ENCODE measurements at places on chromosomes 6 and 20.

GRCh38 chr6:47009583-47009982 lies 32.5 kb downstream of the ADGRF1 start:
- DNase-seq, result no peak

- peak; percentile 58 for DNase-seq
Observed at GRCh38 chr20:35286077-35286898, 1.7 kb upstream of the EIF6 start.

GRCh38 chr6:35050757-35051330 lies 90.3 kb downstream of the TCP11 start:
- no peak for DNase-seq

DNA sequence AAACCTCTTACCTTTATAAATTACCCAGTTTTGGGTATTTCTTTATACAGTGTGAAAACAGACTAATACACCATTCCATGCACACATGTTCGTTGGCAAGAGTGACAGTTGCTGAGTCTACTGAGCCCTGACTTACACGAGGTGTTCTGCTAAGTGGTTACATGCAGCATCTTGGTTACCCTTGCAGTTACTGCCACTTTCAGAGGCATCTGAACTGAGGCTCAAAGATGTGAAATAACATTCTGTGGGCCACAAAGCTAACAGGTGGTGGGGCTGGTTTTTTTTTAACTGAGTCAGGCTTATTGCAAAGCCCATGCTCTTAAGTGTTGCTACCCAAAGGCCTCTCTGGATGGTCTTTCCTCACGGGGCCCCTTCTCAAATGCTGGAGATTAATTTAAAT lies 54.4 kb upstream of the GTSF1L start:
- no peak for DNase-seq

DNA sequence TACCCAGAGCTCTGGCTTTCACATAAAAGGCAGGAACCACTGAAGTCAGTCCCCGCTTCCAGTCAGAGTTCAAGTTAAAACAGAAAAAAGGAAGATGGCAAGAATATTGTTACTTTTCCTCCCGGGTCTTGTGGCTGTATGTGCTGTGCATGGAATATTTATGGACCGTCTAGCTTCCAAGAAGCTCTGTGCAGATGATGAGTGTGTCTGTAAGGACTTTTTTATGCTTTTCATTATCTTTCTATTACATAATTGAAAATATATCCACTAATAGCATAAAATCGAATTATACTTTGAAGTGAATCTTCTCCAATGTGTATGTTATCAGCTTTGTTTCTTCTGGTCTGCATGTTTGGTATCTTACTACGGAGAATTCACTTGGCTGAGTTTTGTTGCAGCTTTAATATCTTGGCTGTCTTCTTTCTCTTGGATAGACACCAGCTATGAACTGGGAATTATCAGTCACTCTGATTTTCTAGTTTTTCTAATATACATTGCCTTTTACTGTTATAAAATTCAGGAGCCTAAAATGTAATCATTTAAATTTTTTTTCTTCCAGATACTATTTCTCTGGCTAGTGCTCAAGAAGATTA lies at the start of gene OTOR:
Gene OTOR, plus strand, starts transcription at position 51 of the 593 bp plus-strand sequence. Its CDS starts 44 bp downstream, at position 95.
- DNase-seq, result no peak

DNA sequence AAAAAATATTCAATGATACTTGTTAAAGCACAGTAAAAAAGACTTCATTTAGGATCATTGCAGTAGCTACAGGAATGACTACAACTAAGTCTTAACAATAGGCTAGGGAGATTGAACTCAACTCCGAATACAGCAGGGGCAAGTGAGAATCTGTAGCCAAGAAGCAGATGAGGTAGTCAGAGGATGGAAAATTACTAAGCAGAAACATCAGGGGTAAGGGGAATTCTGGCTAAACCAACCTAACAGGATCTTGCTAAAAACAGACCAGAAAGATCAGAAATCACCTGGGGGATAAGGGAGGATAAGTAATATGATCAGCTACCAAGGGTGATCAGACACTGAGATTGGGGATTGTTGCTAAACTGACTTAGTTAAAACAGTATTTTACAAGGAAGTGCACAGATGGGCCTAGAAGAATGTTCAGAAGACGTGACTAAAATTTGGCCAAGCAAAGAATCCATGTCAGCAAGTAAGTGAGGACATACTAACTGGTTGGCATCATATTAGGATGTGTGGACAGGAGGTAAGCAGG lies 217.5 kb downstream of the TENT5A start:
- DNase-seq, result no peak

DNA sequence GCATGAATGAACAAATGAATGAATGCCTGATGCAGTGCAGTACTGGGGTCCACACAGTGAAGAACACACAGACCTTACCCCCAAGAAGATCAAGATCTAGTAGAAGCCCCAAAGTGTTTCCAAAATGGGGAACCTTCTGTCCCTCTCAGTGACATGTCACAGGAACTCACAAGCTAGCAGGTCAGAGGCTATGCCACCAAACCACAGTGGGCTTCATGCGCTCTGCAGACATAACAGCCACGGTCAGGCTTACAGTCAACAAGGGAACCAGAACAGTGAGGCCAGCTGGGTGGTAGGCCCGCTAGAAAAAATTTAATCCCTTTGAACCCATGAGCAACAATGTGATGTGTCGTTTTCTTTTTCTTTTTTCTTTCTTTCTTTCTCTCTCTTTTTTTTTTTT lies 20.2 kb upstream of the ARFGEF2 start:
- no peak for DNase-seq

DNA sequence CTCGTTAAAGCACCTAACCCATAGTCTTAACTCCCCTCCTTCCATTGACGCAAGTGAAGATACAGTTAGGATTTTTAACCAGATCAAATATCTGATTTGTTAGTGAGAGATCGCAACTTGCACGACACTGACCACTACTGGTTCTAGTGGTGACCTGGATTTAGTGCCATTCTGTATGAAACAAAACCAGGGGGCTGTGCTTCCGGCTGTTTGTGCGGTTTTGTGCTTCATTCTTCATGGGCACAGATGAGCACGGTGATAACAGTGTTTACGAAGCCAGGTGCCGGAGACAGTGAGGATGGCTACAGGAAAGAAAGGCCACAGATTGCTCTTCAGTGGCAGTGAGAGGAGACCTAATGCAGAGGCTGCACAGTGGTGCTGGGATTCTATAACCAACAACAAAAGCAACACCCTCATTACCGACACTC lies 75.5 kb downstream of the NOL4L start:
- DNase-seq, result peak; percentile 30

DNA sequence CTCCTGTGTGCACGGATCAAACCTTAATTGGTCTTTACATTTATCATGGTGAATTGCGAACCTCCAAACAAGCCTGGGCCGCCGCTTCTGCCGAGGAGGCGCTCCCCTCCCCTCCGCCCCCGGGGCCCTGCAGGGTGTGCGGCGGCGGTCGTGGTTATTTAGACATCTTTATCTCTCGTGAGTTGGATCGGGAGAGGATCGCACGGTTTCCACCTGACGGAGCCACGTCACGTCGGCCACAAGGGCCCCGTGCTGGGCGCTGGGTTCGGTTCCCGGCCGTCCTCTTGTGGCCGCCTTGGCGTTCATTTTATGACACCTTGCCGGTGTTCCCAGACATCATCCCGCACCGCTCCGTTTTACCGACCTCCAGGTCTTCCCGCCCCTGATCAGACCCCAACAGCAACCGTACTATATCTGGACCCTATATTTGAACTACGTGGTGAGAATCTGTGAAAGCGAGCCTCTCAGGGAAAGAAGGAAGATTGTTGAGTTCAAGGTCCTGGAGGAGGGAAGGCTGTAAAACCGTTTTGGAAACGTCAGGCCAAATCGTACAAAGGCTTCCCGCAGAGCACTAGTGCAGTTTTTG lies 1.3 kb upstream of the CNR1 start:
- DNase-seq, result peak; percentile 40

- no peak for DNase-seq
Observed at GRCh38 chr6:136371959-136372358, 82.3 kb upstream of the BCLAF1 start.

- DNase-seq, result no peak
Observed at GRCh38 chr20:51710361-51710894, 57.8 kb downstream of the ATP9A start.

- no peak for DNase-seq
Observed at GRCh38 chr6:125812394-125813292, 21.9 kb downstream of the NCOA7 start.

- no peak for DNase-seq
Observed at GRCh38 chr6:151022492-151022891, 157.0 kb downstream of the MTHFD1L start.

- no peak for DNase-seq
Observed at GRCh38 chr6:160391419-160392116, 43.4 kb downstream of the SLC22A3 start.

GRCh38 chr20:50977066-50978021 lies 18.7 kb downstream of the MOCS3 start:
- DNase-seq, result no peak

DNA sequence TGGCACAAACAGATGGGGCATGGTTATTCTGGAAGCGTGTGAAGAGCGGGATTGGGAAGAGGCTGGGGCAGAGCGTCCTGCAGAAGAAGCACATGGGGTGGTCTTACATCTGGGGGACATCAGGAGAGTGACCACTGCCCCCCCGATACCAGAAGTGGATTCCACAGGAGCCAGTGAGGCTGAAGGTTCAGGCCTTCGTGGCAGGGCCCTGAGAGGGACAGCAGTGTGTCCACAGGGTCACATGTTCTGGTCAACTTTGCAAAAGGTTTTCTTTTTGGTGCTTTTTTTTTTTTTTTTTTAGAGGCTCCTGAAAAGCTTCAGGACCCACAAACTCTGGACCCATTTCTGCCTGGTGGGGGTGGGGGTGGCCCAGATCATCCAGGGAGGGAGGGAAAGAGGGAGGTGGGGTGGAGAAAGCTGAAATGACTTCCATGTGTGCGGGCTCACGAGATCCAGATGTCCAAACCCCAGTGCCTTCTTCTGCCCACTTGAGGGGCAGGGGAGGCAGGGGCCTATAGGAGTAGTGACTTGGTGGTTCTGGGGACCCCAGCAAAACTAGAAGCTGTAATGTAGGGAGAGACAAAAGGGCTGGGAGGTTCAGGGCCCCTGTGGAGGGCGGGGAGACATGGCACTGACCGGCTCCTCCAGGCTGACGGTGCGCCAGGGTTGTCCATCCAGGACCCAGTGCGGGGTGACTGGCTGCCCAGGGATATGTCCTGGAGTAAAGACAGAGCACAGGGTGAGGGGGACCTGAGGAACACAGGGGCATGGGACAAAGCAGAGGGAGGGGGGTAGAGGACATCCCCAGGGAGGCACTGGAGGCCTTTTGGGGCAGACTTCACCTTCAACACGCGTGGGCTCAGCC lies 2.7 kb downstream of the ADAM33 start:
- DNase-seq, result no peak

GRCh38 chr20:54131675-54132611 lies 41.8 kb downstream of the CYP24A1 start:
- DNase-seq, result no peak
